ENCODE measurements at places on chromosomes 6 and 20.

DNA sequence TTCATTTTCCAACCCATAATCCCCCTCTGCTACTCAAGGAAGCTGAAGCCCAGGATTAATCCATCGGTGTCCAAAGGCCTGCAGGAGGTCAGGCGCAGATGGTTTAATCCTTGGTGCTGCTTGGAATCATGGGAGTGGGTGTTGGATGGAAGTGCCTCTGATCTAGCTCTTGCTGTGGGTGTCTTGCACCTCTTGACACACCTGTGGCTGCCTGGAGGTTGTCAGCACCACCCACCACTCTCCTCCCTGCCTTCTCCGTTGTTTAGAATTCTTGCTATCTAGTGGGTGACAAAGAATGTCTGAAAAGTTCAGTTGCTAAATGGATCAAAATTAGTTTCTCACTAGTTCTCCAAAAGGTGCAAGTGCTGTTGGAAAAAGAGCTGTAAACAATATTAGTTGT is 1074.4 kb upstream of the FLRT3 start:
- no peak for DNase-seq

- DNase-seq: no peak
Observed at GRCh38 chr6:56953597-56954402, 1.1 kb upstream of the BEND6 start.

DNA sequence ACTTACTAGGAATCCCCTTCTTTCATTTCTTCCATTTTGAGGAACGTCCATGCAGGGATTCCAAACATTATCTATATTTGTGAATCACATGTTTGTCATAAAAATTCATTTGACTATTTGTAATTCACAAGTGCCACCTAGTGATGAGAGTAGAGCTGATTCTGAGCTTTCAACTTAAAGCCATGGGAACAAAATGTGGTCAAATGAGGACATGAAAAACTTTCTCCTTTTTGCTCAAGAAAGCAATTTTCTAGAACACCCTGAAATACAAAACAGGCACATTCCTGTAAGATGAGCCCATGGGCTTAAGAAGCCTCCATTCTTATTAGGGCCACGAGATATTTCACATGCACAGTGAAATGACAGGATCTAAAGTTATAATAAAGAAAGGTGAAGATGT is 12.3 kb downstream of the MAP3K7 start:
- no peak for DNase-seq

DNA sequence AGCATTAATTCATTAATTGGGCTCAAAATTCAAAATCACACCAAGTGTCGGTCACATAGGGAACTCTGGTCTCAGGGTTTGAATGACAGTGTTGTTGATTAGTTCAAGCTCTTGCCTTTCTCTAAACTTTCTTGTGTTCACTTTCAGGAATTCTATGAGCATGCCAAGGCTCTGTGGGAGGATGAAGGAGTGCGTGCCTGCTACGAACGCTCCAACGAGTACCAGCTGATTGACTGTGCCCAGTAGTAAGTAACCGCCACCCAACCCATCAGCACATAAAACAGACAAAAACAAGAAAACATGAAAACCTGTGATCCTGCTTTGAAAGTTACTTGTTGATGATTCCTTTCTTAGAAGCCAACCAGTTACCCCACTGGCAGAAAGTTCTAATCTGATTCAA is 52.7 kb downstream of the GNAS start:
- DNase-seq: no peak

GRCh38 chr6:154484942-154485341 is 25.5 kb downstream of the CNKSR3 start:
- no peak for DNase-seq

DNA sequence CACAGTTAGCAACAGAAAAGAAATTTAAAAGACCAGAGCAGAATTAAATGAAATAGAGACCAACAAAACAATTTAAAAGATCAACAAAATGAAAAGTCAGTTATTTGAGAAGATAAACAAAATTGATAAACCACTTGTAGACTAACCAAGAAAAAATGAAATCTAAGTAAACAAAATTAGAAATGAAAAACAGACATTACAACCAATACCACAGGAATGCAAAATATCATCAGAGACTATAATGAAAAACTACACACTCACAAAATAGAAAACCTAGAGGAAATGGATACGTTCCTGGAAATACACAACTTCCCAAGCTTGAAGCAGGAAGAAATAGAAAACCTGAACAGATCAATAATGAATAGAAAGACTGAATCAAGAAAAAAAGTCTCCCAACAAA is 97.8 kb downstream of the WDR27 start:
- no peak for DNase-seq

GRCh38 chr6:52724406-52725121 is 38.7 kb downstream of the GSTA2 start:
- DNase-seq: peak; percentile 76

DNA sequence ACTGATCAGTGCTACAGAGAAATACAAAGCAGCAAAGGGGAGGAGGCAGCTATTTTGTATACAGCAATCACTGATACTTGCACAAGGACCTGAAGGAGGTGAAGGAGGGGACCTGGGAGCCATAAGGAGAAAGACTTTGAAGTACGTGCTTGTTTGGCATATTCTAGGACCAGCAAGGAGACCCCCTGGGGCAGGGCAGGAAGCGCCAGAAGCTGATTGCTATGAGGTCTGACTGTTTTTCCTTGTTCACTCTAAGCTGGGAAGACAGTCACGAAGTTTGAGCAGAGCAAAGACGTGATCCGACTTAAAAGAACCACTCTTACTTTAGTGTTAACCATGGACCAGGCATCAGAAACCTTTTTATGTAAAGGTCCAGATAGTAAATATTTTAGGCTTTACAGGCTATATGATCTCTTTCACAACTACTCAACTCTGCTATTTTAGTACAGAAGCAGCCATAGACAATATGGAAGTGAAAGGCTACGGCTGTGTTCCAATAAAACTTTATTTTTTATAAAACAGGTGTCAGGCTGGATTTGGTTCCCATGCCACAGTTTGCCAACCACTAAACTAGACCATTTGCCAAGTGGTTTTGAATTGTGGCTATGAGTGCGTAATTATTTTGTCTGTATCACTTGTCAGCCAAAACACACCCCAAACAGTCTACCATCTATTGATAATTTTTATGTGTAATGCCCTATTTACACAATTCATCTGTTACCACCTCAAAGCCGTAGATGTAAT is 217.9 kb downstream of the PRL start:
- DNase-seq: no peak

DNA sequence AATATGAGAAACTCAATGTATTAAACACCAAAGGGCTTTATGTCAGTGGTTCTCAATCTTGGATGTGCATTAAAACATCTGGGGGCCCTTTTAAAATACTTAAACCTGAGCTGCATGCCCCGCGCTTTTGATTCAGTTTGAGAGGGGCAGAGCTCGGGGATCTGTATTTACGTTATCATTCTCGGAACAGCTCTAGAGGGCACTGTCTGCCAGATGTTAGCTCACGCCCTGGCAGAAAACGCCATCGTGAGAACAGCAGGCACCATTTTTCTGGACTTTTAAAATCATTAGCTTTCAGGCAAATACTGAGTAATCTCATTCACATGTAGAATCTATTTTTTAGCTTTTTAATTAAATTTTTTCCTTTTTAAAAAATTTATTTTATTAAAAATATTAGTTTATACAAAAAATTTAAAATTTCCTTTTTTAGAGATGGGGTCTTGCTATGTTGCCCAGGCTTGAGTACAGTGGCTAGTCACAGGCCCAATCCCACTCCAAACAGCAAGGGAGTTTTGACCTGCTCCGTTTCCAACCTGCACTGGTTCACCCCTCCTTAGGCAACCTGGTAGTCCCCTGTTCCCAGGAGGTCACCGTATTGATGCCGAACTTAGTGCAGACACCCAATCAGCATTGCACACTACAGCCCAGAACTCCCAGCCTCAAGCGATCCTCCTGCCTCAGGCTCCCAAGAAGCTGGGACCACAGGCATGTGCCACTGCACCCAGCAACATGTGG is 30.0 kb upstream of the ZNF133 start:
- DNase-seq: no peak

GRCh38 chr20:23017516-23017915 is 17.6 kb upstream of the SSTR4 start:
- no peak for DNase-seq

- no peak for DNase-seq
Observed at GRCh38 chr6:150030611-150031010, 5.3 kb upstream of the RAET1L start.

DNA sequence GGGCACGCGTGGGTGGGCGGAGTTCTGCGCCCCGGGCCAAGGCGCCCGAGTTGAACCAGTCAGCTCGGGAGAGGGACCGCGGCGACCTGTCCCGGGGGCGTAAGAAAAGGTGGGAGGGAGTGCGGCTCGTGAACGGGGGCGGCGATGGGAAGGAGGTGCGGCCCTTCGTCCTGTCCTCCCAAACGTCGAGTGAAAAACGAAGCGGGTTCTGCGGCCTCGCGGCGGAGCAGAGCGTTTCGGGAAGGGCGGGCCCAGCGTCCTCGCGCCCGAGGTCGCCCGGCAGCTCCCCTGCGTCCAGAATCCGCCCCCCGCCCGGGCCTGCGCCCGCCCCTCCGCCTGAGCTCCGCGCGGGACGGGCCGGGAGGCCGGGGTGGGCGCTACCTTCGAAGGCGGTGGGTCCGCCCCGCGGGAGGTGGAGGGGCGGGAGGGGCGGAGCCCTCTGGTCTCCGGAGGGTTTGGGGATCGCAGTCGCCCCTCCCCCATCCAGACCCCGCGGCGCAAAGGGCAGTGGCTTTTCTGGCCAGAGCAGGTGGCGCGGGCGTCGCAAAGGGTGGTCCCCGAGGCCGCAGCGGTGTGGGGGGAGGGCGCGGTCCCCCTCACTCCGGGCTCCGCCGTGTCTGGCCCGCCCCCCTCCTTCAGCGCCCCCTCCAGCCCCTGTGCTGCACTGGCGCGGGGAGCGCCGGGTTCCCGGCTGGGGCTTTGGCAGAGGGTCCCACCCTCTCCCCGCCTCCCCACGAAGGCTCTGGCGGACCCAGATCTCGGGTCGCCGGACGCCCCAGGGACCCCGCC is 838 bp downstream of the STMN3 start:
- DNase-seq: peak; percentile 18

DNA sequence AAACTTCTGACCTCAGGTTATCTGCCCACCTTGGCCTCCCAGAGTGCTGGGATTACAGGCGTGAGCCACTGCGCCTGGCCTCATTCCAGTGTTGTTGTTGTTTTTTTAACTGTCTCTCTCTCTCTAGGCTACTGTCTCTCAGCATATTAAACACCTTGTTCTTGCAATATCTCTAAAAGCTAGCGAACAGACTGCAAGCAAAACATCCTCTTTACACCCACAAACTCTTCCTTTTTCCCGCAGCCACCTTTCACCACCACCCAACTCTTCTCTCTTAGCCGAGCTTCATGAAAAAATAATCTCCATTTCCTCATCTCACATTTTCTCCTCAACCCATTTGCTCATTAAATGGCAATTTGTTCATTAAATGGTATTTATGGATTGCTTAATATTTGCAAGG is 45.5 kb downstream of the SGK1 start:
- DNase-seq: no peak

DNA sequence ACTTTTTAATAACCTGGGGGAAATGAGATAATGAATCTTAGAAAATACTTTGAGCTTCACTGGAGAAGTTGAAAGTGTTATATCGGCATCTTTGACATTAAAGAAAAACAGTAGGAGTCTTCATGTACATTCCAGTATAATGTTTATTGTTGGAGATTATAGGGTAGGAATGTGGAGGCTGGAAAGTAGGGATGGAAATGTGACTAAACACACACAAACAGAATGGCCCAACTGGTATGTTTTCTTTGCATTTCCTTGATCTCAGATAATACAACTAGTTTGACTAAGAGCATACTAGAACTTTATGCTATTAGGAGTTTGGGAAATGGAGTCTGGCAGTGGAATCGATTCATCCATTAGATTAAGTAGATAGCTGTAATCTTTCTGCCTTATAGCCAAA is 10.1 kb upstream of the BAG2 start:
- no peak for DNase-seq

DNA sequence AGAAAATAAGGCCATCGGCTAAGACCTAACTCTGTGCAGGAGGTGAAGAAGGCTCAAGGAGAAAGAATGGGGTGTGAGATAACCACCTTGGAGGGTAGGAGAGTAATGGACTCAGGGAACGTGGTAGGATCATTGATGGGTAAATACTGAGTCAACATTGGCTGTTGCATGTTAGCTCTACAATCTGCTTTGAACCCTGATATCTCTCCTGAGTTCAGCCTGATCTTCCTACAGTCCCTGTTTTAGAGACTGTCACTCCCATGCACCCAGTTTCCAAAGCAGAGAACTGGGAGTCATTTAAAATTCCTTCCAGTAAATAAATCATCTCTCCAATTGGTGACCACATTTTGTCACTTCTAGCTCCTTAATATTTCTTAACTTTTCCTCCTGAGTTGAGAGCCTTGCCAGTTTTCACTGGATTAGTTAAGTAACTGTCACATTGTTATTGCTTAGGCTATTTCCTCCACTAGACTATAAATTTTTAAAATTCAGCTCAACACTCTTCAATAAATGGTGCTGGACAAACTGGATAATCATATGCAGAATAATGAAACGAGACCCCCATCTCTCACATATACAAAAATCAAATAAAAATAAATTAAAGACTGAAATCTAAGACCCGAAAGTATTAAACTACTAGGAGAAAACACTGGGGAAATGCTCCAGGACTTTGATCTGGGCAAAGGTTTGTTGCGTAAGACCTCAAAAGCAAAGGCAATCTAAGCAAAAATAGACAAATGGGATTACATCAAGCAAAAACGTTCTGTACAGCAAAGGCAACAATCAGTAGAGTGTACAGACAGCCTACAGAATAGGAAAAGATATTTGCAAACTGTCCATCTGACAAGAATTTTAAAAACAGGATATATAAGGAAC is 138.9 kb upstream of the TMEM170B start:
- no peak for DNase-seq

GRCh38 chr6:87183687-87184086 is 28.3 kb downstream of the ZNF292 start:
- DNase-seq: no peak

DNA sequence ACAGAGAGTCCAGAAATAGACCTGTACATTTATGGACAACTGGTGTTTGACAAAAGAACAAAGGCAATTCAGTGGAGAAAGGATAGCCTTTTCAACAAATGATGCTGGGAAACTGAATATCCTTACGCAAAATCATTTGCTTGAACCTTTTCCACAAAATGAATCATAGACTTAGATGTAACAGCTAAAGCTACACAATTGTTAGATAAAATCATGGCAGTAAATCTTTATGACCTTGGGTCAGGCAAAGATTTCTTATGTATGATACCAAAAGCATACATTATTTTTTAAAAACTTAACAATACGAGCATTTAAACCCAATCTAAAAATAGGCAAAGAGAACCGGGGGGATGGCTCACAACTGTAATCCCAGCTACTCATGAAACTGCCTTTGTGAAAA is 73.5 kb upstream of the DST start:
- no peak for DNase-seq

GRCh38 chr6:38552121-38552520 is 87.6 kb downstream of the BTBD9 start:
- no peak for DNase-seq

GRCh38 chr20:49981218-49982071 is 1.3 kb upstream of the SNAI1 start:
- DNase-seq: no peak

- no peak for DNase-seq
Observed at GRCh38 chr6:28497306-28497705, 18.3 kb downstream of the GPX6 start.
